Right atrium auricular region (tissue), 2 donors: ENCODE measurements at places on chromosomes 12 and 14. TPM values are rescaled to one million over a fixed set of nuclear protein-coding genes. Genes with fewer than 3 reads are reported as not detected.

The LAG3 gene
- 0.47 TPM for total RNA-seq

DNA sequence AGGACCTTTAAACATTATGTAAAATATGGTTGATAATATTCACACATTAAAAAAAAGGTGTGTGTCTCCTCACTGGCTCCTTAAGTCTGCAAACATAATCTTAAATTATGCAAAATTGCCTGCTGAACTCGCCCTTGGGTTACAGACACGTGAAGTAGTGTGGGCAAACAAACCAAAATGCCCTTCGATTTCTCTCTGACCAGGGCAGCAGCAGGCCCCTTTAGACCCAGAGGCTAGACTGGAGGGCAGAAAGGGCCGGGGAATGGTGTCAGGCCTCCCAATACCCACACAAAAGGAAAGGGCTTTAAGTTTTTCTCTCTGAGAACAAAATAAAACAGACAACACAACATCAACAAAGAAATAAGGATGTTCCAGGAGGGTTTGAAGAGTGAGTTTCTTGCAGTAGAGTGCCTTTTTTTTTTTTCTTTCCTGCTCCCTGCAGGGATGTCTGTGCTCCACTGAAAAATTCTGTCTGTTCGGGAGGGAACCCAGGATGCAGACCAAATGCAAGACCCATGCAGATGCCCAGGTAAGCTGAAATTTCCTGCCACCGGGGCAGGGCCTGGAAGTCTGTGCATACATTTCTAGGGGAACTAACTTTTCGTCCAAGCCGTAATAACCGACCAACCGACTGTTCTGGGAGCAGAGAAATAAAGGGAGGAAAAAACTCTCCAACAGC is 1.7 kb downstream of the TBX3 start:
- no peak for DNase-seq

The TAS2R14 gene
- 0.39 TPM for total RNA-seq

The ENO2 gene
- 36.9 TPM for total RNA-seq

DNA sequence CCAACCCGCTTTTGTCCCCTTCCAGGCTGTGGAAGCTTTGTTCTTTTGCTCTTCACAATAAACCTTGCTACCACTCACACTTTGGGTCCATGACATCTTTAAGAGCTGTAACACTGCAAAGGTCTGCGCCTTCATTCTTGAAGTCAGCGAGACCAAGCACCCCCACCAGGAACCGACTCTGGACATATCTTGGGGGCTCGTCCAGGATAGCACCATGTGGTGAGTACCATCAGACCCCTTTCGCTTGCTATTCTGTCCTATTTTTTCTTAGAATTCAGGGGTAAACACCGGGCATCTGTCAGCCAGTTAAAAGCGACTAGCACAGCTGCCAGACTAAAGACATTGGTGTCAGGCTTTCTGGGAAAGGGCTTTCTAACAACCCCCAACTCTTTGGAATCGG is 137.6 kb upstream of the PPFIA2 start:
- no peak for DNase-seq

DNA sequence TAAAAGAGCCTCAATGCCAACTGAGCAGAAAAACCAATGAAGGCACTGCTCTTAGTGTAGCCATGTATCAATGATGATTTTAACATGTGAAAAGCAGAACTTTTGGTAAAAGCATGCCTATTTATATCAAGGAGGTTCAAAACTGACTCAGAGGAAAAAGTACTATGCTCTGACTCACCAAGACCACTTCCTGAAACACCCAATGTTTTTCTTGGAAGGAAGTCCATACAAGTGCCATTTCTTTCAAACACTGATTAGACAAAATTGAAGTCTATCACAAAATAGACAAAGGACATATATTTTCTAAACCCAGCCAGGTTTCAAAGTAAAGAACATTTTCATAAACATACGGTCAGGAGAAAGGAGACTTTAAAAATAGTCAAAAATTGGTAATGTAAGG is 88.6 kb downstream of the EPS8 start:
- DNase-seq = no peak

DNA sequence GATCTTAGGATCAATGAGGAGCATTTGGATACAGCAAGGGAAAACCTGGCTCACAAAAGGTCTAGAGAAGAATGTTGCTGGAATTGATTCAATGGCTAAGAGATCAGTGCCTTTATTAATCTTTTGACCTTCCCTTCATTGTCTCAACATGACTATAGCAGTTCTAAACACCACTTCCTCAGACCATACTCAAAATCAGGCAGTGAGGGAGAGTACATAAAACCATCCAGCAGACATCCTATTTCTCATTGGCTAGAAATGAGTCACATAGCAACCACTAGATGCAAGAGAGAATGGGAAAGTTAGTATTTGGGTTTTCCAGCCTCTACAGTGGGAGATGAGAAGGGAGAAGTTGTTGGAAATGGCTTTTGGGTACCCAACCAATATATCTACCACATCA is 151.4 kb upstream of the NUDT4 start:
- DNase-seq = no peak

DNA sequence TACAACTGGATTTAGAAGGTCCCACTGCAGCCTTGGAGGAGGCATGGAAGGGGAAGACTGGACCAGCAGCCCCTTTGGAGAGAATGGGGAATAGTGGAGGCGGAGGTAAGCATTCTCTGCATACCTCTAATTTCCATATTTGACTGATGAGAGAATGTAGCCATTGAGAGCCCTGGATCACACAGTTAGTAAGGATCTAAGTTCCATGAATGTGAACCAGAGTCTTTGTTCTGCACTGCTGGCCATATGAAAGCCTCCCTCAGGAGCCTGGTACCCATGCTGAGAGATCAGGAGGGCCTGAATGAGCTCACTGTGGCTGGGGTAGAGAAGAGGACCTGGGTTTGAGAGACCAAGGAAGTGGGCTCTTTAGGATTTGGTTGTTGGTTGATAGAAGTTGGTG is 192.1 kb downstream of the TMEM132C start:
- no peak for DNase-seq

The TMEM132D gene
- not detected for total RNA-seq

- no peak for DNase-seq
Observed at GRCh38 chr12:24470050-24470449, 478.9 kb downstream of the BCAT1 start.

The PDE3A gene
- 127 TPM for total RNA-seq

DNA sequence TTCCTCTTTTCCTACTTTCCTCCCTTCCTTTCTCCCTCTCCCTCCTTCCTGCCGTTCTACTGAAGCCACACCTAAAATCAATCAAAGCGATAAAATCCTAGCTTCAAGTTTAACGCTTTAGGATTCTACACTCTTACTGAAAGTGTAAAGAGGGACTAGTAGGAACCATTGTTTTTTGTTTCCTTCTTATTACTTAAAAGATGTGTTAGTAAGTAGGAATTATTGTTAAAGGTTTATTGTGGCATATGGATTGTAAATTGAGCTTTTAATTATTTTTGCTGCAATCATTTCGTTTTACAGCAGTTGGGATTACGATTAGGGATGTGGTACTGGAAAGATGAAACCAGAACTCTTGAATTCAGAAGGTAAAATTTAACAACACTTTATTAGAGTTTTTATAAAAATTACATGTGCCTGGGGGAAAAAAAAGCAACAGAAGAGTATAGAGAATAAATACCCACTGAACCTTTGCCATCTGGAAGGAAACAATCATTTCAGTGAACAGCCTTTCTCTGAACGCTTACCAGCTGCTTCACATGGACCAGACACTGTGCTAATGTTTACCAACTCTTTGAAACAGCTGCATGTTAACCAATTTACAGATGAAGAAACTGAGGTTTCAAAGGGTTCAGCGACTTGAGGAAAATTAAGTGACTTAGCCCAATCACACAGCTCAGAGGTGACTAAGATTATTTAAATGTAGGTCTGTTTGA is 1.0 kb downstream of the PPP1R36 start:
- no peak for DNase-seq

GRCh38 chr14:36647824-36648753 is 13.6 kb upstream of the PAX9 start:
- DNase-seq = no peak

The FLVCR2 gene
- total RNA-seq = 2.2 TPM

The HOXC6 gene
- not detected for total RNA-seq

GRCh38 chr12:13183620-13184019 is 12.9 kb upstream of the EMP1 start:
- no peak for DNase-seq

DNA sequence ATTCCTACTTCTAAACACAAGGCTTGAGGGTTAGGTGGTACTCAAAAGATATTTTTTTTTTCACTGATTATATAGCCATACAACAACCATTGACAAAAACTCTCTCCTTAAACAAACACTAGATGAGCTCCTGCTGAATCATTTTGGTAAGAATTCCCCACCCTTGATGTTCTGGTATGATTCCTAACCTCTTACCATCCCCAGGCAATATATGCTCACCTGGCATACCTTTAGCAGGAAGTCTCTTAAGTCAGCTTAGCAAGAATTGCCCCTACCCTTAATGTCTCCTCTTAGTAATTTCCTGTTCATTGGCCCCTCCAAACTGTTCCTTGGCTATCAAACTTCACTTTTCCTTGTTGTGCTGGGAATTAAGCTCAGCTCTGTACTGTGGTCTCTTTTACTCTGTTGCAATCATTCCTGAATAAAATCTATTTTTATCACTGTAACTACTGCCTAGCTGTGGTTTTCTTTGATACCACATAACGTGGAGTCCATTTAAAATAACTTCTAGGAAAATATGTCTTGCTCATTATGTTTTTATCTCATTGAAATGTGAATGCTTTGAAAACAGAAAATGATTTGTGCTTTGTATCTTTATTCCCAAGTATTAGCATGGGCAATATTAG is 712.6 kb downstream of the SLC16A7 start:
- DNase-seq = no peak

GRCh38 chr12:62657363-62657632 is 190.7 kb downstream of the MON2 start:
- no peak for DNase-seq

DNA sequence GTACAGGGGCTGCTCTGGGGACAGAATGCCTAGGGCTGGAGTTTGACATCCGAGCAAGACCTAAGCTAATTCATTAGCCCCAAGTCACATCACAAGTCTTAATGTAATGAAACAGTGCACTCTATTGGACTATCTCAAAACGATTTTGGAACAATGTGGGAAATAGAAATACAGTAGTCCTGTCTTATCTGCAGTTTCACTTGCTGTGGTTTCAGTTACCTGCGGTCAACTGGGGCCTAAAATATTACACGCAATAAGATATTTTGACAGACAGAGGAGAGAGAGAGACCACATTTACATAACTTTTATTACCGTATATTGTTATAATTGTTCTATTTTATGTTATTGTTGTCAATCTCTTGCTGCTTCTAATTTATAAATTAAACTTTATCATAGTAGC is 21.1 kb downstream of the MOAP1 start:
- DNase-seq = no peak

DNA sequence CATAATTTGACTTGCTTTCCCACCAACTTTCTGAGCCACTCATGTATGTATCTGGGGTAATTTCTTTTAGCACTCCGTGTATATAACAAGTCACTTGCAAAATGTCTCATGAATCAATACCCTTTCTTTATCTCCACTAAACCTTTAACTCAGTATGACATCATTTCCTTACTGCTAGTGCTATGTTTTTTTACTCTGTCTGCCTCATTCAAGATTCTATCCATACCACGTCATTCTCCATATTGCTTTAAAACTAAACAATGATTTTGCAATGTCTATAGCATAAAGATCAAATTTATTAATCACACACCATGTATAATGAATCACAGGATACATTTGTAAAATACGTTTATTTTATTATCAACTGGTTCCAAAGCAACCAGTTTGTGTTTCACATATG is 178.2 kb downstream of the PIK3C2G start:
- DNase-seq = no peak

GRCh38 chr14:89419973-89420482 is 3.0 kb upstream of the FOXN3 start:
- DNase-seq = no peak

DNA sequence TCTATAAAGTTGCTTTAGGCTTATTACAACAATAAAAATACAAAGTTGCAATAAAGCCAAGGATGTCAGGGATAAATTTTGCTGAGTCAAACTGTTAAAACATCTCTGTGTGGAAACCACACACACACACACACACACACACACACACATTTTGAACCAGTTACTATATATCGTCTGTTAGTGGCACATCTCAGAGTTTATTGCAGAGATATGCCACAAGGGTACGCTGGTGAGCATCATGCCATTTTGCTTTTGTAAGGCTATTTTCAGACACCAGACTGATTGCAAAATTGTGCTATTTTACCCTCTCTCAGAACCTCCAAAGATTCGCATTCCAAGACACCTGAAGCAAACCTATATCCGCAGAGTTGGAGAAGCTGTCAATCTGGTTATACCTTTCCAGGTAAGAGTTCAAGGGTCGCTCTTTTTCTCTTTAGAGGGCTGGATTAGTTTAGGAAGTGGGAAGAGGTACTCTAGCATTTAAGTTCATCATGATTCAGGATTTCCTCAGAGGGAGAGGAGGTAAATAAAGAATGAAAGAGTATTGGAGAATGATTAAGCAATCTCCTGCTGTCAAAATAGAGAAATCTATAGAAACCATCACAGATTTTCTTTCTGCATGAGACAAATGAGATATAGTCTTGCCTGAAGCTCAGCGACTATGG is 27.3 kb upstream of the CHPT1 start:
- DNase-seq = peak; percentile 67

DNA sequence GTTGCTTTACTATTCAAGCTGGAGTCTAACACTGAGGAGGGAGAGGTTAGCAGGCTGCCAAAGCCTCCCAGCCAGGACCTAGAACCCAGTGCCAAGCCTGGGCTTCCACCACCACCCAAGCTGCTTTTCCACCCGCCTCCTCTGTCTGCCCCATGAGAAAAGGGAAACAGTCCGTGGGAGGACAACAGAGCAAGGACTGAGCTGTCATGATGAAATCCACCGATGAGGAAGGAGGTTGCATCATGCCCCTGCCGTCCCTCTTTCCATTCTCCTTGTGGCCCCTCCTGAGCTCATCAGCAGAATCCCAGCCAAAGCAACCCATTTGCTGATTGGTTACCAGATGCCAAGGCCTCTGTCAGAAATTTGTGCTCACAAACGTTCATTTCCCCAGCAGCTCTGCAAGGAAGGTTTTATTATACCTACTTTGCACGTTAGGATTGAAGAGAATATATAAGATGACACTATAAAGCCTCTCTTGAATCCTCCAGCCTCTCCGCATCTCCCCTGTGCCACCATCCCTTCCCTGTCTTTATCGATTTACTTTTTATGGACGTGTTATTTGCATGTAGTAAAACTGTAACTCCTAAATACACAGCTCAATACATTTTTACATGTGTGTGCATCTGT is 6.3 kb upstream of the SERPINA1 start:
- DNase-seq = peak; percentile 76
